ENCODE measurements at places on chromosomes 1 and 21.
A peak's percentile ranks its signal among the peaks of the same experiment; 100 is the strongest.

DNA sequence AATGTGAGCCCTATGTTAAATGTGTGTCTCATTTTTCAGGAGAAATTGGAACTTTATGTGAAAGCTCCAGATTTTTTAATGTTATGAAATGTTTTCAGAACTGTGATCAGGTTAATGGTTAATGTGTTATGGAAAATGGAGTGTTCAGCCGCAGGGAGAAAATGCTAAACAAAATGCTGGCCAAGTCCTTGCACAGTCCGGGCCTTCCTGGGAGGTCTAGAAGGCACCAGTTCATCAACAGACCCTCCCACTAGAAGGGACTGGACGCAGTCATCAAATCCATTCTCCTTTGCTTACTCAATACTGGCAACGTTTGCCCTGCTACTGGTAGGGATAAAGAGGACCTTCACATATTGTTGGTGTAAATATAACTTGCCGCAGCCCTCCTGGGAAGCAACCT, 43.4 kb downstream of the VWA5B1 start:
- DNase-seq, result no peak

DNA sequence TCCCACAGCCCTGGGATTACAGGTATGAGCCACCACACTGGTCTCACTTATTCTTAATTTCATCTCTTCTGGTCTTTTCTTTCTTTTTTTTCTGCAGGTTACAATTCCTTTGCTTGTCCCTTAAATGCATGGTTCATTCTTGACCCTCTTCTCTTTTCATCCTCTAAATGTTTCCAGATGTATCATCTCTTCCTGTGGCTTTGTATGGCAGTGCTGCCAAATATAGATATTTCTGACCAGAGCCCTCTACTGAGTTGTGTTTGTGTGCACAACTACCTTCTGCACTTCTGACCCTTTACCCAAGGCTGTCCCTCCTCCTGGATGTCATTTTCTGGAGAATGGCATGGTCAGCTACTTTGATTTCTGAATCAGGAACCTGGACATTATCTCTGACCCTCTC, 32.5 kb downstream of the OLFML3 start:
- DNase-seq, result no peak

DNA sequence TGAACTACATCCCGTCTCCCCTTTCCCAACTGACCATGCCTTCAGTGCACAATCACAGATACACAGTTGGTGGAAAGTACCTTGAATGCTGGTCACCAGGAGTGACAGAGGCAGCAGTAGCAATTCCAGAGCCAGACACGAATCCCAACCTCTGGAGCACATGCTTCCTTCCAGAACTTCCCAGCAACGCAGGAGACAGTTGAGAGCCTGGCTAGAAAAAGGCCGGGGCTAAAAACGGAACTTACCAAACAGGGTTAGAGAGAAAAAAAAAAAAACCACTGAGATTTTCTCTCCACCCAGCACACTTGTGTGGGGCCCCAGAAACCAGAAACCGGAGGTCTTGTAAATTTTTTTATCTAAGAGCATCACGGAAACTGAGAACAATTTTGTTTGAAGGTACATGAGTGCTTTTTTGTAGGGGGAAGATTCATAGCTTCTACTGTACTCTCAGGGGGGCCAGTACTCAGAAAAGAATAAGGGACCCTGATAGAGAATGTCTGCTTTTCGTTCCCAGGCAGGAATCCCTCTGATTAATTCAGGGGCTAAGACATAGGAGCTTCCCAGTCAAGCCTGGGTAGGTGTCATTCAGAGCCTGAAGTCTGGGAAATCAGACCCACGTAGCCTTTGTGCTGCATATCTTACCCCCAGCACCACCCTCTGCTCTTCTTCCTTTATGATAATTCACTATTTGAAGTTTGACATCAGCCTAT, at the start of gene CD48:
CD48 (minus strand) TSS at position 221 of the 710 bp plus-strand sequence; CDS start at position 162, 59 bp downstream.
- no peak for DNase-seq

DNA sequence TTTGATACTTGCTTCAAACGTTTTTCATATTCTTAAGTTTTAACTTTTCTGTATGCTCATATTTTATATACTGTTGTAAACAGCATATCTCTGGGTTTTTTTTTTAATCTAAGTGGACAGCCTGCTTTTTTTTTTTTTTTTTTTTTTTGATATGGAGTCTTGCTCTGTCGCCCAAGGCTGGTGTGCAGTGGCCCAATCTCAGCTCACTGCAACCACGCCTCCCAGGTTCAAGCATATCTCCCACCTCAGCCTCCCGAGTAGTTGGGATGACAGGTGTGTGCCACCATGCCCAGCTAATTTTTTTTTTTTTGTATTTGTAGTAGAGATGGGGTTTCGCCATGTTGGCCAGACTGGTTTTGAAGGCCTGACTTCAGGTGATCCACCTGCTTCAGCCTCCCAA, 1.2 kb downstream of the TBCE start:
- DNase-seq, result no peak

GRCh38 chr1:24558902-24559791, 3.3 kb downstream of the NCMAP start:
- peak; percentile 75 for DNase-seq

DNA sequence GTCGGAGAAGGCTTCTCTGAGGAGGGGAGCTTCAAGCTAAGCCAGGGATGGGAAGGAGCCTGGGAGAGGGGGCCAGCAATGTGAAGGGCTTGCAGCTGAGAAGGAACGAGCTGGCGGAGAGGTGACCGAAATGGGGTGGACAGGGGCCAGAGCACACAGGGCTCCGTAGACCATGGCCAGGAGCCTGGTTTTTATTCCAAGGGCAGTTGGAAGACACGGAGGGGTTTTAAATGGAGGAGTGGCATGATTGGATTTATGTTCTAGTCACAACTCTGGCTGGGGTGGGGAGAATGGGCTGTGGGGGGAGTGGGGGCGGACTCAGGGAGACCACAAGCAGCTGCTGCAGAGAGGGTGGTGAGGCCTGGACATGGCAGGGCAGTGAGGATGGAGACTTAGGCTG, 5.1 kb upstream of the EPS8L3 start:
- DNase-seq, result no peak

GRCh38 chr1:6447818-6448748, 17.9 kb downstream of the TNFRSF25 start:
- DNase-seq, result no peak

- no peak for DNase-seq
These were observed 206.4 kb upstream of the RAB4A start for GRCh38 chr1:229064320-229065168.

- DNase-seq, result peak; percentile 29
These were observed 163.9 kb downstream of the GABPA start for GRCh38 chr21:25898671-25899070.

- DNase-seq, result peak; percentile 47
These were observed 1.4 kb upstream of the SRRM1 start for GRCh38 chr1:24641646-24642151.

DNA sequence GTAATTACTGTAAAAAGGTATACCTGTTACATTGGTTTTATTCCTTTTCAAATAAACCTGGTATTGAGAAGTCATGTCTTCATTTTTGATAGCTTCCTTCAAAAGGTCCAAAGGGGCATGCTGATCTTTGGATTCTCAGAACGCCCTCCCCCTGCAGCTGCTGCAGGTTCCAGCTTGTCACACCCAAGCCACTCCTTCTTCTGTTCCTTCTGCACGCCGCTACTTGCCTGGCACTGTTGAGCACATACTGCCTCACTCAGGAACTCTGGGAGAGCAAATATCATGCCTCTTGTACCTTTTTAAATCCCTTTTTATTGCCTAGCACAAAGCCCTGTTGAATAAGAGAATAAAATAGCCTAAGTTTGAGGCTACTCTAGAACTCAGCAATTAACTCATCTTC, 136.9 kb downstream of the BARHL2 start:
- no peak for DNase-seq

DNA sequence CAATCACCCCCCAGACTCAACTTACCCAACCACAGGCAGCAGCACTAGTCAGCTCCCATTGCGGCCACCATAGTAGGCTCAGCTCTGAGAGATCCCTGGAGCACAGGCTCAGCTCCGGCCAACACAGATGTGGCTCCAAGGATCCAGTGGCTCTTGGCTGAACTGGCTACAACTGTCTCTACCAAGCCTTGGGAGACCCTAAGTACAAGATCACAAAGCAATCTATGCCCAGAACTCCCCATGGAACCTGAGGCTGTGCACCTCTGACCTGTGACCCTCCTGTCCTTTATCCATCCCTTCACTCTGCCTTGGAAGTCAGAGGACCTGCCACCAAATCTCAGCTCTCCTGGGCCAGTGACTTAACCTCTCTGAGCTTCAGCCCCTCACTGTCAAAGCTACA, 61.8 kb upstream of the GJB5 start:
- DNase-seq, result no peak

DNA sequence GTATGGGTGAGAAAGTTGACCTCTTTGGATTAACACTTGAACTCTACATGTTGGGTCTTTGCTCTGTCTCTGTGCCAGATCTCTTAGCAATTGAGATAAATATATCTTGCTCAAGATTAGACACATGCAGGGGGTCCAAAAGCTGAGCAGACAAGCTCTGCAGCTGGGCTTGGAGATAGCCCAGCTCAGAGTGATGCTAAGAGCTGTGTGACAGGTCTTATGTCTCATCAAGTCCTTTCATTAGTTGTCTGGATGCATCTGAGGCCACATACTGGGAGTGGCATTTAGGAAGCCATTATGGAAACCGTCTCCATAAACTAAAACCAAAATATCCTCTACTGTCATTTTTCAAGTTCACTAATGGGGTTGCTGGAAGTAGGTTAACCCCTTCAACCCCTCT, 289.4 kb upstream of the DUSP10 start:
- no peak for DNase-seq

GRCh38 chr1:18001725-18002124, 105.9 kb upstream of the IGSF21 start:
- DNase-seq, result no peak

DNA sequence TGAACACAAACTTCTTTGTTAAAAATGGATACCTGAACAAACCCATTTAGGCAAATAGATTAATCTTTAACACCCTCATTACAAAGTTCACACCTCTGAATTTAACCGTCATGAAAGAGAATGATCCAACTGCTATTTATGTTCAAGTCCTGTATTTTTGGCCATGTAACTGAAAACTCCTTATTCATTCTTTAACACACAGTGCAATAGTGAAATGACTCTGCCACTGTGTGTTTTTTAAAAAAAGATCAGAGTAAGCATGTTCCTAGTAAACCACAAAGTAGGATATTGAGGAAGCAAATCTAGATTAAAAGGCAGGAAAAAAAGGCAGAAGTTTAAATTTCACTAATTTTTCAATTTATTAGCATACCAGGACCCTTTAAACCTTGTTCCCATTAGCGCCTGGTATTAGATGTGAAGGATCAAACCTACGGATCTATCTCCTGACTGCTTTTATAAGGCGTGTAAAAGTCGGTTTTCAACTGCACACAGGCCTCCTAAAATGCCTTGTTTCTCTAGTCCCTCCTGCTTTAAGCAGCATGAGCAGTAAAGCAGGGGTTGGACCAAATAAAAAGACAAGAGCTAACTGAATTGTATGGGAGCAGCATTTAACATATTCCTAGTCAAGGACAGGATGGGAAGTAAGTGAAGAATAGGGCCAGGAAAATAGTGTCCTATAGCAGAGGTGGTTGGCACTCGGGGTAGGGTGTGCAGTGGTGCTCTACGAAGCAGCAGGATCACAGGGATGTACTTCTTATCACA, 33.4 kb downstream of the NUCKS1 start:
- no peak for DNase-seq

- DNase-seq, result no peak
These were observed 42.0 kb downstream of the UBIAD1 start for GRCh38 chr1:11314959-11315358.

GRCh38 chr1:214337015-214337414, 56.1 kb downstream of the SMYD2 start:
- no peak for DNase-seq

DNA sequence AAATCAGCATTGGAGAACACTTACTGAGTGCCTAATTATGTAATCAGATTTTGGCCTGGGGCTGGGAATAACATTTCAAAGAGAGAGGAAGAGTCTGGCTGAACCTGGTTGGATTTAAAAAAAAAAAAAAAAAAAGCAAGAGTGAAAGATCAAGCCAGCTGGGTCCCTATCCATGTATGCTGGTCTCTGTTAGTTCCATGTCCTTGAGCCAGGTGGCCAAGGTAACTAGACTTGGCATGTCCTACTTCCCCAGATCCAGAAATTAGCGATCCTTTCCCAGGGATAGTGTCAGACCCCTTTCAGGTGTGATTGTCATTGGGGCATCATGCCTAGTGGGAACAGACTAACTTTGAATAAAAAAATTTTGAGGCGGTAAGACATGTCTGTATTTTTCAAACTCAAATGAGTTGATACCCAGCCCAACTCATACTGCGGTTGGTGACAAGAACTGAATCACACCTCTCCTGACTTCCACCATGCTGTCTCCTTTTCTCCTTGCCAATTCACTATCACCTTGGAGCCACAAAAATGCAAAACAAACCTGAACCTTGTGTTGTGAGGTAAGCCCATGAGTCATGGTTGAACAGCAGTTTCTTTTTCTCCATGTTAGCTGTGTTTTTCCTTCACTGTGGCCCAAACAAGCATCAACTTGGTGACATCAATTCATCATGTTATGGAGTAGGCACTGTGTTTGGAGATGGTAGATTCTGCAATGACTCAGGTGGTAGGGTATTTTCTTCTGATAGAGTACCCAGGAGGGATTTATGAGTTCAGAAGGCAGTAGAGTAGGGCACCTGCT, 24.5 kb upstream of the PPP2R5A start:
- no peak for DNase-seq

GRCh38 chr1:163414778-163415177, 93.0 kb downstream of the NUF2 start:
- no peak for DNase-seq

DNA sequence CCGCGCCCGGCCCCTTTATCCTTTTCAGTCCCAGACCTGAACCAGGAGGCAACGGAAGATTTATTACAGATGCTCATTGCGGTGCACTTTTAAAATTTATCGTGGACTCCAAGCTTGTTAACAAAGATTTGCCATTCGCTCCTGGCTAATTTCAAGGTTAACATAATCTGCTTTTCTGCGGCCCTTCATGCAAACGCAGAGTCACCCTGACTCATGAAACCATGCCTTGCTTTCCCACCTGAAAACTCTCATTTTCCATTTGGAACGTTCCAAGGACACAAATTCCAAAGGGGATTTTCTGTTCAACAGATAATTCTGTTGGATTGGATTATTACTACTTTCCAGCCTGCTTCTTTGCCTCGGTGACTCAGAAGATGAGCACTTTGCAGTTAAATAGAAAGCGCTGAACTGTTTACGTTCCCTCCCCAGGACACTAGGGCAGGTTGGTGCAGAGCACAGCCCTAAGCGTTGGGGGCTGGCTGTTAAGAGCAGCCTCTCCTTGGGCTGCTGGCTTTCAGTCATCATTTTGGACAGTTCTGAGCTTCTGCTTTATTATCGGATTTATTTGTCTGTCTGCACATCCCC, 51.1 kb downstream of the CD247 start:
- no peak for DNase-seq

DNA sequence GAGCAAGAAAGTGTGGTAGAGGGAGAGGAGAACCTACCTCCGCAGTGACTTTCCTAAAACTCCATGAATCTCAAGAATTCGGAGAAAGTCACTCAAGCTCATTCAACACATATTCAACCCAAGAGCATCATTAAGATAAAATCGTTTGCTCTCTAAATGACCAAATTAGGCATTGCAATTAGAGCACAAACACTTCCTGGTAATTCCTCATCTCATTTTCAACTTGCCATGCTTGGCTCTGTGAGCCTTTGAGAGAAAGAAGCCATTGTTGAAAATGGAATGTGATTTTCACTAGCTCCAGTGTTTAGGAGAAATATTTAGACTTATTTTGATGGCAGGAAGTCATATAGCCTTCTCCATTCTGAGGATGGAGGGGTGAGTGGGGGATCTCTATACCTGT, 52.5 kb downstream of the KAZN start:
- no peak for DNase-seq

- no peak for DNase-seq
These were observed 494 bp downstream of the NT5C1A start for GRCh38 chr1:39671433-39671792.
